ENCODE measurements at places on chromosomes 1 and 21.

DNA sequence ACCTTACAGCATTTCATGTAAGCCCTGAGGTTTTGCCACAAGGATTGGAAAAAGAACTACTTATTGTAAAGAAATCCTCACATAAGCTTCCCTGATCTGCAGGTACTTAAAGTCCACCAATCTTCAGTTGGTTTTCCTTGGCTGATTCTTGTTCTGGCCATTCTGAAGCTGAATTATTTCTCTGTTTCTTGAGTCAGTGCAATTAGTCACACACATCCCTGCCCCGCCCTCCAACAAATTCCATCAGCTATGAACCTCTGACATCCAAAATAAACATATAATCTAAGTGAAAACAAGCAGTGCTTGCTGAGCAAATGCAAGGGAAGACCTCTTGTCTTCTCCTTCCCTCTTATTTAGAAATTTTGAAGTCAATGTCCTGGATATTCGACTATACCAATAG, 8.2 kb upstream of the FNDC7 start:
- DNase-seq: no peak

- no peak for DNase-seq
Observed at GRCh38 chr1:151723726-151724370, 2.5 kb downstream of the RIIAD1 start.

- DNase-seq: no peak
Observed at GRCh38 chr1:16014509-16015482, 3.0 kb downstream of the HSPB7 start.

DNA sequence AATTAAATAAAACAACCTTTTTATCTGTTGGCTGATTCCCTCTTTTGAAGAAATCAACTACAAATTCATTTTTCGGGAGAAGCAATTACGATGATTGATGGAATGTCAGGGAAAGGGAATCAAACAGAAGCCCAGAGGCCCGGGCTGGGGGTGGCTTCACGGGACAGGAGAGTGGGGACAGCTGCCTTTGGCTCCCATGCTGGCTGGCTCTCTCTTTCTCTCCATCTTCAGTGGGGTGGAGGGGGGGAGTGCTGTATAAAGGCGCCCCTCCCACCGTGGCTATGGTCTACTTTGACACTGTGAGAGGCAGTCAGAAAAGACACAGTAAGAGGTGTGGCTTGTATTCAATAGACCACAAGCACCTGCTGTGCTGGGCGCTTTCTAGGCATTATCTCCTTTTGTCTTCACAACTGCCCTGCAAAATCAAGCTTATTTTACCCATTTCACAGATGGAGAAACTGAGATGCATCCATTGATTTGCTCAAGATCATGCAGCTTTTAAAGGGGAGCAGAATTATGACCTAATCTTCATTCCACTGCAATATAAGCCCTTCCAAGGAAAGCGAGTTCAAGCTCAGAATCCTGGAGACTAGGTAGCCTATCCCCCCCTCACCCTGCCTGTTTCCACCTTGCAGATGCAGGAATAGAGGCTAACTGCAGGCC, 92.9 kb downstream of the GRIK3 start:
- DNase-seq: no peak
